H7 (cell line): ENCODE measurements at places on chromosomes 7 and 10. TPM values are rescaled to one million over a fixed set of nuclear protein-coding genes. Genes with fewer than 3 reads are reported as not detected.

- DNase-seq = peak; percentile 33
Observed at GRCh38 chr10:131871673-131872005, 29.2 kb upstream of the PPP2R2D start.

DNA sequence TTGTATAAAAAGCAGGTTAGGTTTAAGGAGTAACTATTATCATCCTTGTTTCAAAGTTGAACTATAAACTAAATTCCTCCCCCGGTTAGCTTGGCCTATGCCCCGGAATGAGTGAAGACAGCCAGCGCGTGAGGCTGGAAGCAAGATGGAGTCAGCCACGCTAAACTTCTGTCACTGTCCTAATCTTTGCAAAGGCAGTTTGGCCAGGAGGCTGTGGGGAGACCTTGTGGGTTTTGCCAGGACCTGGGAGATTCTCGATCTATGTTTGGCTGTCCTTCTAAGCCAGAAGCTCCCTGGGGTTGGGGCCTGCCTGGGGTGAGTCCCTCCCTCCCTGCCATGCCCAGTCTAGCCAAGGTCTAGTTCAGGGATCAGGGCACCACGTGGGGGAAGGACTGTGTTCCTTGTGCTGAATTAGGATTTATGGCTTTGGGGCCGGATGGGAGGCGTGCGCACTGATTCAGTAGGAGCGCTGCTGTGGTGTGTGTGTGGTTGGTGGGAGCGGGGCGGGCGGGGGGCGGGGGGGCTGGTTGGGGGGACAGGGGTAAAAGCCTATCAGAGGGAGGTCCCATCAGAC, 871 bp upstream of the GTF2IRD1 start:
- peak; percentile 68 for DNase-seq

DNA sequence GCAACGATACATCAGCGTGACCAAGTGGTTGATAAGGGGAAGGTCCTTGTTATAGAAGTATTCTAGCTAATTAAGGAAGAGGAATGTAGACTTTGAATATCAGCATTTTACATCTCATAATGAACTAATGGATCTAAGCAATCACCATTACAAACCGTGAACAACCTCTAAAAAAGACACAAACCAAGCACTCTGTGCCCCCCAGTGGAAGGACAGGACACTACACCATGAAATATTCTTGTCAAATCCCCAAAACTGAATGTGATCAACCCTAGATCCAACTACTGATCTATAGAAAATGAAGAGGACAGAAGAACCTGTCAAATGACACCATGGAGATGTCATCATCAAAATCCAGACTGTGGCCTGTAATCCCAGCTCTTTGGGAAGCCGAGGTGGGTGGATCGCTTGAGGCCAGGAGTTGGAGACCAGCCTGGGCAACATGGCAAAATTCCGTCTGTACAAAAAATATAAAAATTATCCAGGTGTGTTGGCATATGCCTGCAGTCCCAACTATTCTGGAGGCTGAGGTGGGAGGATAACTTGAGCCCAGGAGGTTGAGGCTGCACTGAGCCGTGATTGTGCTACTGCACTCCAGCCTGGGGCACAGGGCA, 111.3 kb upstream of the CARD11 start:
- peak; percentile 70 for DNase-seq

DNA sequence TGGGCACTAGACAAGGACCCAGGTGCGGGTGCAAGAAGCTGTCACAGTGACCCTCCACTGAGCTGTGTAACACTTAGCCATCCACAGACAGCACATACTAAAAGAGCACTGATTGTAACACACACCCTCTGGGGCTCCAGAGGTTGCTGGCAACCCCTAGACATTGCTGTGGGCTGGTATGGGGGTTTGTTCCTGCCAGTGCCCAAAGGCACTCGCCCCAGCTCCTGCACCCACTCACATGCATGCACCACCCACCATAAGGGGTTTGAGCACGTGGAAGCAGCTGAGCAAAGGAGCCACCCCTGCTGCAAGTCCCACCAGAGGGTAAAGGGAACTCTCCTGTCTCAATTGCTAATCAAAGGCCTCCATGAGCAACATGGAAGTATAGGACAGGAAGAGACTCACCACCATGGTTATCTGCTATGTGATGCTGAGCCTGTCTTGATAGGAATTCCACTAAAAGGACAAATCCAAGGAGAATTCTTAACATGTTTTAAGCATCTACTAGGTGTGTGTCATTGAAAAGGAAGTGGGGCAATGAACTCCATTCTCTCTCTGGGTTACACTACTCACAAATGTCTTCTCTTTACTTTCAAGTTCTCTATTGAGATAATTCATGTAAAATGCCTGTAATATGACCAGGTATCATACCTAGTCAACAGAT, 103.1 kb downstream of the GFRA1 start:
- DNase-seq = no peak

GRCh38 chr7:74466196-74466813, 12.6 kb downstream of the GTF2IRD1 start:
- no peak for DNase-seq

DNA sequence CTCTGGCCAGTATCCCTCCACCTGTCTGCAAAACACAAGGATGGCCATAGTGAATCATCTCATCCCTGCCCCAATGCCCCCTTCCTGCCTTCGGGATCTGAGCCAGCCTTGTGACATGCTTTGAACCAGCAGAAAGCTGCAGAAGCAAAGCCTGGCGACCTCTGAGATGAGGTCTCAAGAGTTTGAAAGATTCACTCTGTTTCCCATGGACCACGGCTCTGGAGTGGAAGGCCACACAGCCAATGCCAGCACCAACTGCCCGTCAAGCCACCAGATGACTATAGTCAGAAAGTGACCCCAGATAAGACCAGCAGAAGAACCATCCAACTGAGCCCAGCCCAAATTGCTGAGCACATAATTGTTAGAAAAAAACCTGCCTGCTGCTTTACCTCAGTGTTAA, 193.9 kb upstream of the PPP2R2D start:
- no peak for DNase-seq

DNA sequence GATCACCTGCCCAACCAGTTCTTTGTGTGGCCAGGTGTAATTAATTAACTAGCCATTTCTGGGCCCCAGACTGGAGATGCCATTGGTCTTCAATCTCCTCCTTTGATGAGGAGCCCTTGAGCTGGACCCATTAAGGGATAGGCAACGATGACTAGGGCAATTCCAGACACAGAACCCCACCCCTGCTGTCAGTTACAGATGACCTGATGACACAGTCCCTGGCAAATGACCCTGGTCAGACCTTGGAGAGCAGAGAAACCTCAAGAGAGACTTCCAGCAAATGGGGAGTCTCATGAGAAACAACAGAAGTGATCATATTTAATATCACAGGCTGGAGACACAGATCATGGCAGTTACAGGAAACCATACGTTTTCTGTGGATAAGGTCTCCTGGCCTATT, 101.8 kb upstream of the TCF7L2 start:
- peak; percentile 5 for DNase-seq

GRCh38 chr7:16891338-16891737, 9.6 kb upstream of the AGR3 start:
- DNase-seq = peak; percentile 6

DNA sequence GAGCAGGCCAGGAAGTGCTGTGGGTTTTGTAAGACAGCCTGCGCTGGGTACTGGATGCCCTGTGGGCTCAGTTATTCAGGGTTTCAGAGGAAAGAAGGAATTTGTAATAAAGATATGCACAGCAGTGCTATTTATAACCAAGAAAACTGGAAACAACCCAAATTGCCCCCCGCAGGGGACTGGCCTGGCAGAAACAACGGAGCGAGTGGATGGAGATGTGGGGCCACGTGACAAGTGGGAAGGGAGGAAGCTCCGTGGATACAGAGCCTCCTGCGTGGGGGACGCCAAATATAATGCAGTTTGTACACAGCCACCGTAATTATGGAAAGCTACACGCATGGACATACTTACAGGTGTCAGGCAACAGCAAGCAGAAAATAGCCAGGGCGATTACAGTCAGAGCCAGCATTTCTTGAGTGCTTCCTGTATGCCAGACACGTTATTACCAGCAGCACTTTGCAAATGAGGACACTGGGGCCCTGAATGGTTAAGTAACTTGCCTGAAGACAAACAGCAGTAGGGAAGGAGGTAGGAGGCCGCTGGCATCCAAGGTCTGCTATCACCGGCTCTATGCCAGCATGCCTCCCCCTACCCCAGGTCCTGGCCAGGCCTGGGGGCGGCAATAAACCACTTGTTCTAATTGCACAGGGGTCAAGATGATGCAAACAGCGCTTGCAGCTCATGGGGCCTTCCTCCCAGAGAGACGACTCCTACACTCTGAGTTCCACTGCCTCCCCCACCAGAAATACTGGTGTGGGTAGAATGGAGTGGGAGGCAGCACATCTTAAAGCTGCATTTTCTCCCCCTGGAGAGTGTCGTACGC, 8.7 kb upstream of the CAMK2B start:
- DNase-seq = no peak

- no peak for DNase-seq
Observed at GRCh38 chr10:22244001-22244400, 26.2 kb upstream of the EBLN1 start.

DNA sequence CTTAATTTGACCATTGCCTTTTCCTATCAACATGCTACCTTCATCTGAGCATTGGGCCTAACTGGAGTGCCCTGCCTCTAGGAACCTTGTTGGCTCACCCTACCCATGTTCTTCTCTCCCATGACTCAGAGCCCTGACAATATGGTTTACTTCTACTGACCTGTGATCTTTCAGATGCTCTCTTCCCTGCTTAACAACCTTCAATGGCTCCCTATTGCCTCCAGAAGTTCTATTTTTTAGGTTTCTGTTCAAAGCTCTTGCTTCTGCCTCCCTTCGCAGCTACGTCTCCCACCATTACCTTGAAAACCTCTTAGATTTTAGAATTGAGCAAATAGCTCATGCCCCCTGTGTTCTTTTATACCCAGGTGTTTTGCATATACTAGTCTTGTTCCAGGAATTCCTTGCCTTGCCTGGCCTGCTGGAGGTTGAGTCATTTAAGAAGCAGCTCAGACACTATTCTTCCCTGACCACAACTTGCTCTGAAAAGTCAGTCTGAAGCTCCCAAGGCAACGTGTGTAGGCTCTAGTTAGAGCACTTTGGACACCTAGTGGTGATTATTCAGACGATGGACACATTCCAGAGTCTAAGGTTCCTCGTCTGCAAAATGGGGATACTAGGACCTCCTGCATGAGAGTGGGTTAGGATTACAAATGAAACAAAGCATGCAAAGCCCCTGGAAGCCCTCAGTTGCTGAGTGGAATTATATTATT, 64.4 kb upstream of the EMX2 start:
- DNase-seq = no peak

- no peak for DNase-seq
Observed at GRCh38 chr7:131689662-131690234, 133.3 kb upstream of the PODXL start.

- no peak for DNase-seq
Observed at GRCh38 chr10:34178756-34179155, 636.3 kb downstream of the PARD3 start.

DNA sequence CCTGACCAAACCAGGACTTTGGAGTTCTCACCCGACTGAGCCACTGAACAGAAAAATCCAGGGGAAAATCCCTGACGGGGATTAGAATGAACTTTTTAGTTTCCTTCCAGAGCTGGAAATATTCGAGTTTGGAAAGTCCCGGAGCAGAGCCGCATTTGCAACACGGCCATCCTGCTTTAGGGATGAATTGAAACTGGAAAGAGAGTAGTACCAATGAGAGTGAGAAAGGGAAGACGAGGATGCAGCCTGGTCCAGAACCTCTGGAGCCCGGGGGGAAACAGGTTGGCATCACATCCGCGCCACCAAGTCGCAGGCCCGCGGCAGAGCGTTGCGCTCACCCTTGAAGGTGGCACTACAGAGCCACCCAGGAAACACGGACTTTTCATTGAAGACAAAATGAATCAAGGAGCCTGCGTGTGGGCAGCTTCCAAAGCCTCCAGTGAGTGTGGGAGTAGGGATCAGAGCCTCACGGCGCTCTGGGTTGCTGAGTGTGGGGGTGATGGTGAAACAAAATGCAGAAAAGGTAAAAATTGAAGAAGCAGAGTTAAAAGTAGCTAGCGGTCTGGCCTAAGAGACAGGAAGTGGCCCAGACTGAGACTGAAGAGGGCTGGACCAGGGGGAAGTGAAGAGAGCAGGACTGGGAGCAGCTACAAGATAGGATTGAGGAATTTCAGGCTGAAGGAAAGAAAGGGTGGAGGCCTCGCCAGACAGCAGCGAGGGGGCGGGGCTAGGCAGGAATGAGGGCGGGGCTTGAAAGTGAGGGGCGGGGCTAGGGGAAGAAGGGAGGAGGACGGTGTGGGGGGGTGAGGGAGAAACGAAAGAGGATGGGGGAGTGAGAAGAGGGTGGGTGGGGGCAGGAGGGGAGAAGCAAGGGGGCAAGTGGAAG, 1.8 kb downstream of the SMURF1 start:
- DNase-seq = peak; percentile 83

The FXYD4 gene
- total RNA-seq = not detected in 2 replicates

The SSBP1 gene
- total RNA-seq = 165 and 173 TPM in 2 replicates

The RNF148 gene
- 0.48 TPM in 1 of 2 replicates, not detected in the other for total RNA-seq

The PRKG1 gene
- total RNA-seq = 7.3 and 8.9 TPM in 2 replicates
